NCI-H526 treated with DMSO at 0.1 percent for 48 hours (cell line): ENCODE measurements at places on chromosomes 7 and 10.

DNA sequence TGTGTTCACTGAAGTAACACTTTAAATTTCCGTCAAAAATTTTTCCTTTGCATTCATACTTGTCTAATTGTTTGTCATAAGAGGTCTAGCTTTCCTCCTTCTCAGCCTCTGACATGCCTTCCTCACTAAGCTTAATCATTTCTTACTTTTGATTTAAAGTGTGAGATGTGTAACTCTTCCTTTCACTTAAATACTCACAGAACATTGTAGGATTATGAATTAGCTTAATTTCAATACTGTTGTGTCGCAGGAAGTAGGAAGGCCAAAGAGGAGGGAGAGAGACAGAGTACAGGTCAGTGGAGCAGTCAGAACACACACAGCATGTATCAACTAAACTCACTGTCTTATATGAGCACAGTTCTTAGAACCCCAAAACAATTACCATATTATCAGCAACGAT, 99.0 kb downstream of the SRPK2 start:
- DNase-seq: no peak

DNA sequence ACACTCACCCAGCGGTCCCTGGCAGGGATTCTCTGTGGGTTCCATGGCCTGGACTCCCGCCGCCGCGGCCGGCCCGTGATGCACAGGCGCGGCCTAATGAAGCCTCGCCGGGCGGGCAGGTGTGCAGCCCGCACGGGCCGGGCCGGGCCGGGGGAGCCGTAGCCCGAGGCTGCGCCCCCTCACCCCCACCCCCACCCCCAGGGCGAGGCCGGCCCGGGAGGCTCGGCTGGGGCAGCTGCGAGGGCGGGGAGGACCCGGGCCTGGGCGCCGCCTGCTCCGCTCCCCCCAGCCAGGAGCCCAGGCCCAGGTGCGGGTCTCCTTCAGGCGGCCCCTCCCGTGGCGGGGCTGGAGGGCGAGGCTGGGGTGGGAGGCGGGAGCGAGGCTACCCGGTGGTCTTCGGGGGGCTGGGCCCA, at the start of gene NOBOX:
Gene NOBOX (minus strand): TSS at position 45 of the 413 bp plus-strand sequence.
- DNase-seq: no peak

DNA sequence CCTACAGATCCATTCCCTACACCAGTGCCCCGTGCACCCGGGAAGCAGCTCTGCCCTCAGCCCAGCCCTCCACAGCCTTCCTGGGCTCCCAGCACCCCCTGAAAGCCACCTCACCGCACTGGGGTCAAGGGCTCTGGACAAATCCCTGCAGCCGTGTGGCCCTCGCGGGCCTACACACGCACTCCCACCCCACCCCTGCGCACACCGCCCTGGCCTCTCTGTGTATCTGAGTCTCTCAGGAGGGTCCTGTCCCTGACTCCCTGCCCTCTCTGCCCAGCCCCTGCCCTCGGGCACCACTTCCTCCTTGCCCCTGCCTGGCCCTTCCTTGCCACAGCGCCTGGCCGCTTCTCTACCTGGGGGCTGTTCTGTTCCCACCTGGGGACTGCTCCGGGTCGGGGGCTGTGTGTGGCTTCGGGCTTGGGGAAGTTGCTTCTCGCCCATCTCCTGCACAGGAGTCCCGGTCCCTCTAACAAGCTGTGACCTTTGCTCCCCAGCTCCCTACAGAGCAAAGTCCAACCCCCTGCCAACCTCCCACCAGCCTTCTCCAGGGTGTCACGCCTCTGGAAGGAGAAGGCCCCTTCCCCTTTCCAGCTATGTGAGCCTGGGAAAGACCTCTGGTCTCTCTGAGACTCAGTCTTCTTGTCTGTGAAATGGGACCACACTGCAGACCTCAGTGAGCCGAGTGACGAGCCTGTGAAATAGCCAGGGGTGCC, 1.5 kb downstream of the TMEM184A start:
- no peak for DNase-seq

GRCh38 chr7:78296644-78297371, 498.2 kb downstream of the PHTF2 start:
- peak; percentile 85 for DNase-seq

- DNase-seq: no peak
These were observed 255.8 kb upstream of the CNTNAP2 start for GRCh38 chr7:145860809-145861208.
